ENCODE measurements at places on chromosomes 4 and X.
A peak's percentile ranks its signal among the peaks of the same experiment; 100 is the strongest.

DNA sequence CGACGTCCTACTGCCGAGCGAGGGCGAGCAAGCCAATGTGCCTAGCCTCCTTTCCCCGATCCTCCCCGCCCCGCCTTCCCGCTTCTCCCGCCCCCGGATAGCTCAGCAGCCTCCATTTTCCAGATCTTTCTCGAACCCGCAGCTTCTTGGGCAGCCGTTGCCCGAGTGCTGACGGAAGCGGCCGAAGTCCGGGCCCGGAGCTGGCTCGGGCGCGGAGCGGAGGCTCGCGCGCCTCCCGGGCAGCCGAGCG, 172 bp upstream of the HSPA4L start:
- DNase-seq, result peak; percentile 79

- no peak for DNase-seq
Measured at GRCh38 chr4:145779319-145779801, 99.4 kb downstream of the C4orf51 start.

DNA sequence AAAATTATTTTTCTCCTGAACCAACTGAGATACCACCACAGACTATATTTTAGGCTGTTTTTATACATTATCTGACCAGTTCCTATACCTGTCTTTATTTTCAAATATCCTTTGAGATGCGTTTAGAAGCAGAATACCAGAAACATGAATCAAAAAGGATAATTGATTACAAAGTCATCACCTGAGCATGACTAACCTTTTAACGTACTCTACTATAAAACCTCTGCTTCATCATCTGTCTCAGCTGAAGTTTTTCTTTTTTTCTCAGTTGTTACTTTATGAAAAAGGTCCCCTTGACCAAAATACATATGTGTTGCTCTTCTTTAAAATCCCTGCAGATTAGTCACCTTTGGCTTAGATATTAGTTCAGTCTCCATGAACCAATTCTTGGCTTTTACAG, 109.8 kb downstream of the AMMECR1 start:
- no peak for DNase-seq

DNA sequence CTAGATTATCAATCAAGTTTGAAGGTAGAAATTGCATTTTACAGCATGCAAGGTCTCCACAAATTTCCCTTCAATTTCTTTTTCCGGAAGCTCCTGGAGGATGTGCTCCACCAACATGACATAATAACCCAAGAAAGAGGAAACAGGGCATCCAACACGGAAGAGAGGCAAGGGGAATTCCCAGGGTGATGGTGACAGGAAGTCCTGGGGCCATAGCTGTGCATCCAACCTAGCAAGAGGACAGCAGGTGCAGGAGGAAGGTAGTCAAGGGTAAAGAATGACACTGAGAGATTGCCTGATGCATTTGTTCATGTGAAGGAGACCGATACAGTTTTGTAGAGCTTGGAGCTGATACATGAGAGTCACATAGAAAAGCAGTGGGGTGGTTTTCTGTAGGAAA, 115.7 kb upstream of the LSM6 start:
- DNase-seq, result peak; percentile 82

- peak; percentile 41 for DNase-seq
Measured at GRCh38 chrX:14095702-14096101, 66.0 kb upstream of the GEMIN8 start.

- no peak for DNase-seq
Measured at GRCh38 chr4:176436293-176436973, 116.7 kb downstream of the SPCS3 start.

- DNase-seq, result no peak
Measured at GRCh38 chr4:29541757-29542156, 1178.4 kb upstream of the PCDH7 start.

DNA sequence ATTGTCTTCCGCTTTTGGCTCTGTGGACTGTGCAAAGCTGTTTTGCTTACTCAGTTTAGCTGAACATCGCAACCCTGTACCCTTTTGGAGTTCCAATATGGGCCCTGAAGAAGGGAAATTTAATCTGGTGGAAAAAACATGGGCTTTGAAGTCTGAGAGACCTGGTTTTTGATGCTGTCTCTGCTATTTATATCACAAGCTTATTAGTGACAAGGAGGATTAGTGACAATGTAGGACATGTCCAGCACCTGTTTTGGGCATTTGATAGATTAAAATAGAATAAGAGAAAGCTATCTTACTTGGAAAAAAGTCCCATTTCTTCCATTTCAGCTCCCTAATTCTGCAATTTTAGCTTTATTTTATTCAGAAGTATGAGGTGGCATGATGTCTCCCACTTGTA, 417.3 kb downstream of the SPRY1 start:
- DNase-seq, result no peak

DNA sequence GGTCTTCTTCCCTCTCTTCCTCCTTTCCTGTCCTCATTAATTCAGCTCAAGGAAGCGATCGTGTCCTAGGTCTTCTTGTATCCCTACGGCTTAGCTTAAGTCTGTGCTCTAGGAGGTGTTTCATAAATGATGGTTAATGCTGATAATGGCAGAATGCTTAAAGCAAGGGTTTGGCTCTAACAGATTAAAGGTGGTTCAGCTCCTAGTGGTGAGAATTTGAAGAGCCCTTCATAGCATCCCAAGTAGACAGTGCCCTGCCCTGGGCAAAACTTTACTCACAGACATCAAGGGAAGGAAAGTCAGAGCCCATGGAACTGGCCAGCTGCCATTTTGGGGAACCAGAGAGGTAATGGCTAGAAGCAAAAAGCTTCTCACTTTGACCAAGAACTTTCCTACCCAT, 47.0 kb upstream of the PGRMC1 start:
- no peak for DNase-seq

DNA sequence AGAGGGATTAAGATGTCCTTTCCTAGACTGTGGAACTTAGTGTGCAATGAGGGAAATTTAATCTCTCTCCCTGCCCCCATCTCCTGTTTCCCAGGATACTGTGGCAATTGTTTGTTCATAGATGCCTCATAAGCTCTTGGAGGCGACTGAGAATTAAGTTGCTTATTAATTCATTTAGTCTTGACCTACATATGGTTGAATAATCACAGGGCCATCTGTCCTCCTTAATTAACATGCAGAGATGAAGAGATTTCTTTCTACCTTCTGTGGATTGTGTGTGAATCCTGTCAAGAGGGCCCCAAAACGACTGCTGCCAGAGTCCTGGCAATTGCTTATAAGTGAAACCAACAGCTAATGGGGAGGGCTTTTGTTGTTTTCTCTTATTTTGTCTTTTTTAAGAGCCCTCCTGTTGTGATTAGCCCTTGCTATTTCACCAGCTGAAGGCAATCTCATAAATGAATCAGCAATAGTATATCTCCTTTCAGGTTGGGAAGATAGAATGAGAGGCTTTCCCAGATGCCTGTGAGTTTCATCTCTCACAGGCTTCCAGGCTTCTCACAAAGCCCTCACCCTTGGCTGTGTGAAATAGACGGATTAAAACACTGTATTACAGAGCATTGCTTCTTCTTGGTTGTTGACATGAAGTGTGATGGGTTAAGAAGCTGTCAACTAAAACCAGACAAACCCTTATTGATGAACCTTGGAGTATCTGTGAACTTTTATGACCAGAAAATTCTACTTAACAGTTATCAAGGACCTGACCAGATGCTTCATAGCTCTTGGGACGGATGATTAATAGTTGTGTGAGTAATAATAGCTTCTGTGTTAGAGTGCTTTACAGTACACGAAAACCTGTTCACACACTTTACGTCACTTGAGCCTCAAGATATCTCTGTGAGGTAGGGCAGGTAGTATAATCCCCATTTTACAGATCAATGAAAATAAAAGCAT, 58.5 kb downstream of the PGRMC2 start:
- no peak for DNase-seq

GRCh38 chr4:145878501-145879435, 59.9 kb downstream of the ZNF827 start:
- no peak for DNase-seq

DNA sequence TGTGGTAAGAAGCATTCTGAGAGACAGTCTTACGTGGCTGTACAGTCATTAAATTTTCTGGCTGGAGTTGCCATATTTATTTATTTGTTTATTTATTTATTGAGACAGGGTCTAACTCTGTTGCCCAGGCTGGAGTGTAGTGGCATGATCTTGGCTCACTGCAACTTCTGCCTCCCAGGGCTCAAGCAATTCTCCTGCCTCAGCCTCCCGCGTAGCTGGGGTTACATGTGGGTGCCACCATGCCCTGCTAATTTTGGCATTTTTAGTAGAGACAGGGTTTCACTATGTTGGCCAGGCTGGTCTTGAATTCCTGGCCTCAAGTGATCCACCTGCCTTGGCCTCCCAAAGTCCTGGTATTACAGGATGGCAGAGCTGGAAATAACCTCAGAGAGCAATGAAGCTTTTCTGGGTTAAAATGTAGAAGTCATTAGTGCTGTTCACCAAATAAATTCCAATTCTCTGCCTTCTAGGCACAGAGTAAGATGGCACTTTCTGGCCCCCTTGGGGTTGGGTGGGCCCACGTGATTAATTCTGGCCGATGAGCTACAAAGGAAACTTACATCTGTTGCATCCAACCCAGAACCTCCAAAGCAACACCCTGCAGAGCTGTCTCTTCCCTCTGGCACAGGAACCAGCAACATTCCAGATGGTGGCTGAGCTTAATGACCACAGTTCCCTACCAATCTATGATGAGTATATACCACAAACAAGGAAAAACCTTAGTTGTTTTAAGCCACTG, 4.5 kb downstream of the MRFAP1 start:
- no peak for DNase-seq

- peak; percentile 77 for DNase-seq
Measured at GRCh38 chrX:130108647-130109428, 1.5 kb downstream of the ELF4 start.
